Stomach (tissue), 19 donors: ENCODE measurements at places on chromosomes 1 and 21.

DNA sequence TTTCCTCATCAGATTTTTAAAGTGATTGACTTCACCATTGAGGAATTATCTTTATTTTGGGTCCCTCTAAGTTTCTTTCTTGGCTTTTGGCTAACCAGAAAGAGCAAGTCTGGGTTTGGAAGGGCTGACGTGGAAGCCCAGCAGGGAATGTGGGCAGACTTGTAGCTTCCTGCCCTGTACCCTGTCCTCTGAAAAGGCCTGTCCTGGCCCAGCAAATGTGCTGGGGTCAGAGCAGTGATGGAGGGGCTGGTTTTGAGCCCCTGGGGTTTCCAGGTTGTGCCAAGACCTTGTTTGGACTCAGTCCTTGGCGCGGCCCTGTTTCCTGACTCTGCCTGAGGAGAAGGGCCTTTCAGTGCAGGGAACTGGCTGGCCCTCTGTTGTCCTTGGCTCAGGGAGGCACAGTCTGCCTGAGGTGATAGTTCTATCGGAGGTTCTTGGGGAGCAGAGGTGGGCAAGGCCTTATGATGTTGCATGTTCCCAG, 72.1 kb downstream of the UCK2 start:
- DNase-seq = no peak

GRCh38 chr1:198259333-198260074, 102.7 kb downstream of the NEK7 start:
- DNase-seq = no peak

- DNase-seq = peak; percentile 72
Measured at GRCh38 chr1:209527993-209528717, 55.4 kb upstream of the CAMK1G start.

GRCh38 chr1:182761396-182762395, 27.9 kb upstream of the NPL start:
- DNase-seq = no peak

GRCh38 chr1:7534061-7534825, 236.9 kb upstream of the VAMP3 start:
- DNase-seq = no peak

- no peak for DNase-seq
Measured at GRCh38 chr21:26717146-26717739, 128.0 kb downstream of the ADAMTS1 start.

DNA sequence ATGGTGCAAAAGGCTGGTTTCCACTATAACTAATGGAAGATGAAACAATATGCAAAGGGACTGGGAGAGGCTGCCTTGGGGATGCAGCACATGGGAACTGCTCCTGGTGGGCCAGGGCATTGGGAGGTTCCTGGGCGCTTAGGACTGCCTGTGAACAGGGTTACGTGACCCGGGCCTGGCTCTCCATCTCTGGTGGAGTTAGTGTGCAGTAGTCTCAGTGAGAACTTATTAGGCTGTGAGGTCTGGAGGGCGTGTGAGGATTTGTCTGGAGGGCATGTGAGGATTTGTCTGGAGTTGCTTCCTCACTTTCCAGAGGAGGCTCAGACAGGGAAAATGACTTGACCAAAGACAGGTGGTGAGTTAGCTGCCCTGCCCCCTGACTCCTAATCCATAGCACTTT, 1.5 kb upstream of the ETV3L start:
- DNase-seq = no peak

- no peak for DNase-seq
Measured at GRCh38 chr21:42425591-42425990, 21.9 kb downstream of the UBASH3A start.

GRCh38 chr1:58584082-58584895, 7.2 kb upstream of the TACSTD2 start:
- DNase-seq = peak; percentile 62

GRCh38 chr1:24841593-24841992, 88.5 kb downstream of the RUNX3 start:
- DNase-seq = no peak

DNA sequence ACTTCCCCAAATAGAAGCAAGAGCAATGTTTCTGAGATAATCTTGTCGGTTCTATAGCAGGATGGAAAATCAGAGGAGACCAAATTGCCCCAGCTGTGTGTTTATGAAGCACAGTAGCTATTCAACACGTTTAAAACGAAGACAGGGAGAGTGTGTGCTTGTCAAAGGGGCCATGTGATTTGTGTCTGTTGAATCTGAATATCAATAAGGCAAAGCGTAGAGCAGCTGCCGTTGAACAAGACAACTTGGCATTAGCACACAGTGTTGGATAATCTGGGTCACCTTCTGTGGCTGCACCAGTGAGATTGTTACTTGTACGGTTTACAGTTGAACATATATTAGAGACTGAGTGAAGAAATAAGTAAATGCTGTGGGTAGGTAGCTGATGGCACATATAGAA, 1.0 kb downstream of the CRB1 start:
- DNase-seq = peak; percentile 9

DNA sequence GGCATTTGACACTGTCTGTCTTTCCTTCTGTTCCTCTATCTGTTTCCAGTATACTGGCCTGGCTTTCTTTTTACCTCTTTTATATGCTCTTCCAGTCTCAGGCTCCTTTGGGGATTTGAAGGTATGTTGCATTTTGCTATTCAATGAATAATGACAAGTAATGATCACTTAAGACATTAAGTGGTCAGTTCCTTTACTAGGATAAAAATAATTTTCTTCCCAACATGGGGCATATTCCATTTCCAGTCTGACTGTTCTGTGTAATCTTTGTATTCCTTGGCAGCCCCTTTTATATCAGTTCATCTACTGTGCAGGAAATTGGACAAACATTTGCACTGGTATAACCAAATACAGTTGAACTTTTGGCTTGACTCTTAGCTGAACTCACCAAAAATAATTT, 15.6 kb downstream of the METTL18 start:
- DNase-seq = no peak

GRCh38 chr1:101073836-101074235, 48.3 kb upstream of the DPH5 start:
- DNase-seq = no peak

- DNase-seq = peak; percentile 85
Measured at GRCh38 chr1:151513626-151514121, 2.5 kb downstream of the CGN start.

DNA sequence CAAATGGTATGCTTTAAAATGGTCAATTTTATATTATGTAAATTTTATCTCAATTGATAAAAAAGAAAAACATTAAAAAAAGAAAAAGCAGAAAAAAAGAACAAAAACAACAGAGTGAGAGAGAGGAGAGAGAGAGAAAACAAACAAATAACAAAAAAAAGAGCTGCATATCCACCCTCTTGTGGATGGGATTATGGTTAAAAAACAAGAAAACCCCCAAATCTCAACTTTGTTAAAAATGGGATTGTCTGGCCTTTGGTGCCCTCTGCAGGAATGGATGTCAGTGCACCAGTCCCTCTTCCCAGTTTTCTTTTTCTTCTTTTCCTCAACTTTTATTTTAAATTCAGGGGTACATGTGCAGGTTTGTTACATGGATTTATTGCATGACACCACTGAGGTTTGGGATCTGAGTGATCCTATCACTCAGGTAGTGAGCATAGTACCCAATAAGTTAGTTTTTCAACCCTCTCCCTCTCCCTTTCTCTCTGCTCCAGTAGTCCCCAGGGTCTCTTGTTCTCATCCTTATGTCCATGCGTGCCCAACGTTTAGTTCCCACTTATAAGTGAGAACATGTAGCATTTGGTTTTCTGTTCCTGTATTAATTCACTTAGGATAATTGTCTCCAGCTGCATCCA, 28.1 kb downstream of the RNF187 start:
- no peak for DNase-seq

GRCh38 chr21:43211760-43212115, 42.9 kb downstream of the CRYAA start:
- DNase-seq = peak; percentile 57

GRCh38 chr1:18155881-18156385, 48.3 kb downstream of the IGSF21 start:
- no peak for DNase-seq

DNA sequence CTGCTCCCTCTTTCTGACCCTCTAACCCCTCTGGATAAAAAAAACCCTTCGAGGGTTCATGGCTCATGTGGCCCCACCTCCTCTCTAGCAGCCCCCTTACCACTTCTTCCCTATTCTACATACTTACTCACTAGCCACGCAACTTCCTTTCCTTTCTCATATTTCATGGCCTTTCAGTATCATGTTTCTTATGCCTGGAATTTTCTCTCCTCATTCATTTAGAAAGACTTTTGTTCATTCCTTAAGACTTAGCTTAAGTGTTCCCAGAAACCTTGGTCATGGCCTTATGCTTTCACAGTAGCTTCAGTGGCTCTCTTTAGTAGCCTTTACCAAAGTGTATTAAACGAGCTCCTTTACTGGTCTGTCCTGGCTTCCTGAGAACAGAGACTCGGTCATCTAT, 6.1 kb downstream of the ACP6 start:
- DNase-seq = no peak

GRCh38 chr21:46157987-46158451, 2.6 kb upstream of the FTCD start:
- DNase-seq = no peak

DNA sequence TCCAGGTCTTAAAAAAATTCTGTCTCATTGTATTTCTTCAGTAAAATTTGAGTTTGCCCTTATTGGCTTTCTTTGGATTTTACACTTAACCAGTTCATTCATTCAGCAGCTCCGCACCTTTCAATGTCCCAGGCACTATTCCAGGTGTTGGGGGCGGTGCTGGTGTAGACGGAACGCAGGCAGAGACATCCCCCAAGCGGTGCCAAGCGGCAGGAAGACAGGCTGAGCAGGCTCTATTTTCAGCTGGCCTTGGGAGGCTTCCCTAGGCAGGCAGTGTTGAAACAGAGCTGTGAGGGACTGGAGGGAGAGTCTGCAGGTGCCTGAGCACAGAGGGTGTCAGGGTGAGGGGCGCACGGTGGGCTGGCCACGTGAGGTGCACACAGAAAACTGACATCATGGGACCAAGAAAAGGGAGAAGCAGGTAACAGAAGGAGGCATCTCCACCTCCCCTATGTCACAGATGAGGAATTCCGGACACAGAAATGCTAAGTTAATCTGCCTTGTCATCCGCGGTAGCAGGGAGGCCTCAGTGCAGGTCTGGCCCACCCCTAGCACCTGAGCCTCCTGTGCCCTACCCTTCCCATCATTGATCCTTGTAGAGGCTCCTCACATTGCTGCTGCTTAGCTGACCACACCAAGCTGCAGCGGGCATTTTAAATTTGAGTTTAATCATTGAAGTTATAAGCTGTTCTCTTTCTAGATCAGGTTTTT, 40.8 kb downstream of the SLC37A1 start:
- DNase-seq = no peak

DNA sequence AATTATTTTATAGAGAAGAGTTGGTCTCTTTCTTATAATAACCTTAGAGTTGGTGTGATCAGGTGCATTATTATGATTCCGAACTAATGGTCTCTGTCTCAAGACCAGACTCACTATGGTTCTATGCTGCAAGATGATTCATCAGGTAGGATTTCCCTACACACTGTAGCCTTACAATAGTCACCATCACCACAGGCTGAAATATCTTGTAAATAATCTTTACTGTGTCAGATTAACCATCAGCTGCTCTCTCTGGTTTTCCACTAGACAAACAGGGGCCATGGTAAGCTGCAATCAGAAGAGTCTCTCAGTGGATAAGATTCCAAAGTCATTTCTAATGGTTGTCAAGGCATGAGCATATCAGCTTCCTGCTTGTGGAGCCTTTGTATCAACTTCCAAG, 4.4 kb upstream of the GBP4 start:
- DNase-seq = no peak

DNA sequence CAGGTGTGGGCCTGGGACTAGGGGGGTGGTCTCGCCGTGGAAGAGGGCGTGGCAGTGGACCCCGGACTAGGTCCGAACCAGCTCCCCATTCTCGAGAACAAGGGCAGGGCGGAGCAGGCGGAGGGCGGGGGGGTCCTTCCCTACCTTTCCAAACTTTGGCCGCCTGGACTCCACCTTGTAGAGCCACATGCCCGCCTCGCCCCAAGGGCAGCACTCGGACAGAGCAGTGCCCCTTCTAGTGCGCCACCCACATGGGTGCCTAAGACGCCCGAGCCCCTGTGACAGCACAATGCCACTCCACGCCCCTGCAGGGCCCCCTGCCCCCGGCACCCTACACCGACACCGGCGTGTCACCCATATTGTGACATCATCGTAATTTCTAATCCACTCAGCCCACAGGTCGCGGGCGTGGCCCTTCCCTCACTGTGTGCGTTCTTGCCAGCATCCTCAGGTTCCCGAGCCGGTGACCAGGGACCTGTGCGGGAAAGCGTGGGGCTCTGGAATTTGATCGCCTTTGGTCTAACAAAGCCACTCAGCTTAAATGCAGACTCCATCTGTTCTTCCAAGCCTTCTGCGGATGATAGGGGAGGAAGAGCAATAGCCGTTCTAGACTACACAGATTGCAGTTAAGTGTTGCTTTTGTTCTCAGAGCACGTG, 553 bp upstream of the STMN1 start:
- DNase-seq = peak; percentile 43

DNA sequence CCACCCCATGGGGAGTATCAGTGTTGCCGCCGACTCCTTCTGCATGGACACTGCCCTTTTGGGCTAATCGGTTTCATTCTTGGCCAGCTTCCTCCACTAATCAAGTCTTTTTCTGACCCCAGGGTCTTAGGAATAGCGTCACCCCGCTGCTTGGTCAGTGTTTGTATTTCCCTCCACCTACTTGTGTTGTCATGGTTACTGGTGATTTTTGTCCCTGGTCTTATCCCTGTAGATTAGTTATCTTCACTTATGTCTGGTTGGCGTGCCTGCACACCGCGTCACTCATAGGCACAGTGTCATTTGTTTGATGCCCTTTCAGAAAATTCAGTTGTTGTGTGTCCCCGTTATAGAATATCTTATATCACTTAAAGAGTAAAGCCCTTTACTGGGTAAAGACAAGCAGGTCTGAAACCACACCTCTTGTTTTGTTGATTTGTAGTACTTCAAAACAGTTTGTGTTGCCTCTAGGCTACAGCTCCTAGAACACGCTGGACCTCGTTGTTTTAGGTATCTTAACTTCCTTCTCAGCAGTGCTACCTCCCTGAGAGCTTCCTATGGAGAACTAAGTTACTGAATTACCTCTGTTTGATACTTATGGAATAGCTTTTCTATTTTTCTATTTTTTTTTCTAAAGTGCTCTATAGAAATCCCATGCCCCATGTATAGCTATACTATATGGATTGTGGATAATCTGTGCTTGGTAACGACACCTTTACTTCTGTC, 868 bp downstream of the PPP1R12B start:
- DNase-seq = peak; percentile 75

DNA sequence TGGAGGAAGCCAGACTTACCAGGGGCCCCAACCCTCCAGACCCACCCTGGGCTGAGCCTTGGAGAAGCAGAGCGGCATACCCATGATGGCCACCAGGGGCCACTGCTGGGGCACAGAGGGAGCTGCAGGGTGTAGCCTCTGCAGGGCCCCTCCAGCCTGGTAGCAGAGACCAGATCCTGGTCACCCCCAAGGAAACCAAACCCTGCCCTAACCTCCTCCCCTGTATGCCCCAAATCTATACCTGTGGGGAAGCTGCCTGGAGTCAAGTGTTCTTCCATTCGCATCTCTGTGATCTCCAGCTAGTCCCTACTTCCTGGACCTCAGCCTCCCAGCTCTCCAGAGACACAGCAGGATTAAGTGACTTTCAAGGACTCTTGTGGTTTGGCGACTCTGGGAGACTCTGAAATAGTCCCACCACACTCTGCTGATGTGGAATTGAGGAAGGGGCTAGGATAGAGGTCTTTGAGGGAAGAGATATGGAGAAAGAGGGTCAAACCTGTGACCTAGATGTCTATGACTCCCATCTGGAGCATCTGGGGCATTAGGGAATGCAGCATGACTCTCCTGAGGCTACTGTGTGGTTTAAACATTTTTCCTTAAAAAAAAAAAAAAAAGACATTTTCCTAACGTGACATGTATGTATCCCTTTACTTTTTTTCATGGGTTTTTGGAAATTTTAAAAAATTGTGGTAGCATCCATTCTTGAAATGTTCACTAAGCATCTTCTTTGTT, 119.2 kb upstream of the IPO9 start:
- peak; percentile 83 for DNase-seq
